ENCODE measurements at places on chromosomes 11 and 22.
A peak's percentile ranks its signal among the peaks of the same experiment; 100 is the strongest.

- no peak for DNase-seq
These were observed 79.6 kb downstream of the EMSY start for GRCh38 chr11:76524461-76524860.

GRCh38 chr11:60155931-60156330 is 27.0 kb downstream of the MS4A6A start:
- DNase-seq, result no peak

- DNase-seq, result no peak
These were observed 13.5 kb downstream of the TCIRG1 start for GRCh38 chr11:68052137-68052873.

- no peak for DNase-seq
These were observed 532.1 kb downstream of the TBC1D22A start for GRCh38 chr22:47294576-47294975.

GRCh38 chr11:13205486-13205885 is 72.1 kb upstream of the BMAL1 start:
- DNase-seq, result no peak

GRCh38 chr11:125441648-125442410 is 54.2 kb downstream of the FEZ1 start:
- DNase-seq, result no peak

DNA sequence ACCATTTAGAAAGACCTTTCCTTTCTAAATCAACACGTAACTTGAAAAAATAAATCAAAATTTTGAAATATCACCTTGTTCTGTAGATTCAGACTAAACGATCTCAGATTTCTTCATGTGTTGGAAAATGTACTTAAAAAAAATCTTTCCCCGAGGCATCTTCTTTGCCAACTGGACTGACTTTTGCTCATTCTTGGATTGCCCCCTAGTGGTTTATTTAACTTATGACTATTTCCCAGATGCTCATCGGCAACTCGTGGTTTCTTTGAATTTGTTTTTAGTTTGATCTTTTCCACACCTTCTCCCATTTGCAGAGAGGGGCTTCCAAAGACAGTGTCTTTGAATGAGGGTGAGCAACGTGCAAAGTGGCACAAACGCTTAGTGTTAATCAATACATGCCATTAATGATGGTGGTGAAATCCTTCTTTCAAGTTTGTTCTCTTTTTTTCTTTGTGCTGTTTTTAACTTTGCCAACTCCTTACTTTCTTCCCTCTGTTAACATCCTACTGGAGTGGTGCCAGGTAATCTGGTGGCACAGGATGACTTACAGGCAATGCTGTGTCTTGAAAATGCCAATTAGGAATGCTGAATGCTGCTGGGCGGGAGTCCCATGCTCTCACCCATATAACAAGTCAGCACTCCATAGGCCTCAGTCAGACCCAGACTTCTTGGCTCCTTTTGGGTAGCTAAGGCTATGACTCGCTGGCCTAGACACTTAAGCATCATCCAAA is 18.3 kb downstream of the PRSS23 start:
- DNase-seq, result peak; percentile 9

DNA sequence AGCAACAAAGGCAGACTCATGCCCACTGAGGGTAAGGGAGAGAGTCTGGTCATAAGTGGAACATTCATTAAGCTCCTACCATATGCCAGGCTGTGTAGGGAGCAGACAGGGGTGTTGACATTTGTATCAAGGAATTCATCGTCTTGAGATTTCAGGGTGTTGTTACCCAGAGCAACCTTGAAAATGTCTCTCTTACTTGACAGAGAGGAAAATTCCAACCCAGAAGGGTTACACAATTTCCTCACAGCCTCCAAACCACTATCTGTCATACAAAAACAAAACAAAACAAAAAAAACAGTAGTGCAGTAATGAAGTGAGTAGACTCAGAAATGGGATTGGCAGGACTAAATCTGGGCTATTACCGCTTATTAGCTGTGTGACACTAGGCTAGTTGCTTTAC is 113.2 kb downstream of the MIAT start:
- DNase-seq, result no peak

- no peak for DNase-seq
These were observed 13.1 kb downstream of the VSIG10L2 start for GRCh38 chr11:125958872-125959400.

GRCh38 chr11:57785072-57785471 is 23.5 kb downstream of the CTNND1 start:
- peak; percentile 16 for DNase-seq

GRCh38 chr11:101915791-101916291 is 481 bp downstream of the ANGPTL5 start:
- DNase-seq, result peak; percentile 61

GRCh38 chr11:61589961-61590360 is 9.1 kb upstream of the SYT7 start:
- no peak for DNase-seq

GRCh38 chr11:9955391-9955790 is 291.5 kb downstream of the SWAP70 start:
- no peak for DNase-seq

GRCh38 chr11:68309621-68310185 is 2.7 kb upstream of the LRP5 start:
- DNase-seq, result no peak

GRCh38 chr11:121109916-121110586 is 9.0 kb downstream of the TECTA start:
- no peak for DNase-seq

DNA sequence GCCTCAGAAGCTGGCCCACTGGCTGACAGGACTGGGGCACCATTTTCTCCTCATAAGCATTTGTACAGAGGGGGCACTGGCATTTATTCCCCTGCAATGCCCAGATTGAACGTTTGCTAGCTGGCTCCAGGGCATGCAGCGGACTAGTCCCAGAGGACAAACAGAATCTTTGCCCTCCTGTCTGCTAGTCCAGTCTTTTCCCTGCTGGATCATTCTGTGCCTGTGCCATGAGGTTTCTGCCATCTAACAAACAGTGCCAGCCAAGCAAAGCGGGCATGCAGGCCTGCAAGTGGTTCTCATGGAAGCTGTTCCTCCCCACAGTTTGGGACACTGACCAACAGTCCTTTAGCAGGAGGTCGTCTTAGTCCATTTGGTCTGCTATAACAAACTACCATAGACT is 53.4 kb downstream of the KCNJ1 start:
- no peak for DNase-seq

DNA sequence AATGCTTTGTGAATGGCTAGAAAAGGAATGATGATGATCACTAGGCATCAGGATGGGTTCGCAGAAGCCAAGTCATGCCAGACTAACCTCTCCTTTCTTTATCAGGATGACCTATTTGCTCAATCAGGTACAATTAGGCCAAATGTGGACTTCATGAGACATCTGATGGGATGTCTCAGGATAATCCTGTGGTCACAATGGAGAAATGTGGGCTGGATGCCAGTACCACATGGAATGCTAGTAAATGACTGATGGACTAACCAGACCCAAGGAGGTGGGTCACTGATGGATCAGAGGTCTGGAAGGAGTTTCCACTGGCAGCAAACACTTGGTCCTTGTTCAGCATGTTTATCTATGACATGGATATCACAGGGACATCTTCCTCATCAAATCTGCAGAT is 94.8 kb upstream of the PHOX2A start:
- DNase-seq, result no peak

- DNase-seq, result no peak
These were observed 17.7 kb downstream of the LRP5 start for GRCh38 chr11:68329978-68330699.

DNA sequence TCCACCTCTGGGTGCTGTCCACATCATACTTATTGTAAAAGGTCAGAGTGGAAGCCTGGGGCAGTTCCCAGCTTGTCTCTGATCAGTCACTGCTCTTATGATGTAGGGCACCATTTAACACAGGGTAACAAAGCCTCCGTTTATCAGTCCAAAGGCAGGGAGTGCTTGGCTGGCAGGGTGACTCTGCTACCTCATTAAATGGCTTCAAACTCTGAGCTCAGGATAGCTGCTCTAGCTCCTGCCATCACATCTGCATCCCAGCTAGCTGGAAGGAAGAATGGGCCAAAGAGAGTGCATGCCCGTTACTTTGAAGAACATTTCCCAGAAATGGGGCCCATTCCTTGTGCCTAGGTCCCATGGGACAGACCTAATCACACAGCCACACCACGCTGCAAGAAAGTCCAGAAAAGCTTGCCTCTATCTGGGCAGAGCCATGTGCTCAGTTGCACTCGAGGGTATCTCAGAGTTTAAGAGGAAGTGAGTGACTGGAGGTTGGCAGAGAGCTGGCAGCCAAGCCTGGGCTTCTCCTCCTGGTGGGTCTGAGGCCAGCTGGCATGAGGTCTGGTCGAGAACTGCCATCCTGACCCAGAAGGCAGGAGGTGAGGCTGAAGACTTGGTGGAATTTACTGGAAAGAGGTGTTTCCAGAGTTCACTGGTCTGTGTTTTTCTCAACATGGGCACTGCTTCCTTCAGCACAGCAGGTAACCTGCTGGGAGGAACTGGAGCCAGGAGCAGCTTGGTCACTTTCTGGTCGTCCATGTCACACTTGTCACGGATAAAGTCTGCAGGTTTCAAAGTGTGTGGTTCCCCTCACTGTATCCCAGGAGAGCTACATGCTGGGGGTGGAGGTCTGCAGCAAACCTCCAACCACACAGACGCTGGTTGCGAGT is 935.7 kb downstream of the BRD1 start:
- DNase-seq, result no peak

GRCh38 chr11:20278727-20279126 is 84.8 kb upstream of the HTATIP2 start:
- no peak for DNase-seq

GRCh38 chr11:15197696-15198095 is 83.0 kb downstream of the INSC start:
- DNase-seq, result no peak
